ENCODE measurements at places on chromosomes 11 and 22.

- DNase-seq: no peak
These were observed 66.0 kb downstream of the MICAL2 start for GRCh38 chr11:12176410-12176809.

- DNase-seq: no peak
These were observed 147.4 kb upstream of the ZC3H12C start for GRCh38 chr11:109945626-109946321.

GRCh38 chr22:43723816-43724215 is 88.3 kb downstream of the EFCAB6 start:
- no peak for DNase-seq

GRCh38 chr11:76574406-76574805 is 96.1 kb downstream of the LRRC32 start:
- peak; percentile 31 for DNase-seq

GRCh38 chr11:128931668-128932067 is 11.0 kb downstream of the TP53AIP1 start:
- DNase-seq: no peak

- DNase-seq: no peak
These were observed 32.2 kb upstream of the SLC22A12 start for GRCh38 chr11:64558869-64559268.
